Skeletal muscle cell (primary cell): ENCODE measurements at places on chromosomes 5 and 9.

GRCh38 chr5:6394429-6395101 is 16.2 kb upstream of the MED10 start:
- DNase-seq: no peak

- DNase-seq: no peak
Measured at GRCh38 chr5:179141867-179142266, 81.7 kb downstream of the ZNF354C start.

DNA sequence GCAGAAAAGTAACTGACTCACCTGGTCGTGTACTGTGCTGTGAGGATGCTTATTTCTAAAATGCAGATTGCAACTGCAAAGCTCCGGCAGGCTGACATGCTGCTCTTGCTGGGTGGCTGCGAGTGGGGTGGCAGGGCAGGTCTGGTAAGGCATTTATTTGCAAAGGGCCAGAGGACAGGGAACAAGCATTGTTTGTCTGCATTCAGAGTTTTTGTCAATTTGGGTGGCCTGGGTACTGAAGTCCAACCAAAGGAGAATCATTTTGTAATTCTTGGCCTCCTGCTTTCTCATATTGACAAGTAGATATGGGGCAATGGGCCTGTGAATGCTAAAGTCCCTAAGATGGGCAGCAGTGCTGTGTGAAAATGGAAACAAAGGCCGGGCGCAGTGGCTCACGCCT is at the start of gene C9:
Gene C9, minus strand, starts transcription at position 129 of the 400 bp plus-strand sequence. Its CDS starts 31 bp downstream, at position 98.
- DNase-seq: no peak

DNA sequence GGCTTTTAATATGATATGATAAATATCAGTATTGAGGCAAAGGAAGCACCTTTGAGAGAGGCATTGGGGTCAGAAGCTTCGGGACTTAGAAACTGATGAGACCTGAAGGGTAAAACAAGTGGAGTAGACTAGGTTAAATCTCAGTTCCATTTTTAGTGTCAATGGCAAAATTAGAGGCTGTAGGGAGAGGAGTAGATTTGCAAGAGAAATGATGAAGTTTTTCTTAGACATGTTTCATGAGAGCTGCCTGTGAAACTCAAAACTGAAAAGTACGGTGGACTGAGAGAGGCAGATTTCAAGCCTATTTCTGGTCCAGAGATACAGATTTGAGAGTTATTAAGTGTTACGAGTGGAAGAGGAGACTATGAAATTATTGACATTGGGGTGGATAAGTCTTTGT is 278.5 kb downstream of the TAF11L14 start:
- no peak for DNase-seq

DNA sequence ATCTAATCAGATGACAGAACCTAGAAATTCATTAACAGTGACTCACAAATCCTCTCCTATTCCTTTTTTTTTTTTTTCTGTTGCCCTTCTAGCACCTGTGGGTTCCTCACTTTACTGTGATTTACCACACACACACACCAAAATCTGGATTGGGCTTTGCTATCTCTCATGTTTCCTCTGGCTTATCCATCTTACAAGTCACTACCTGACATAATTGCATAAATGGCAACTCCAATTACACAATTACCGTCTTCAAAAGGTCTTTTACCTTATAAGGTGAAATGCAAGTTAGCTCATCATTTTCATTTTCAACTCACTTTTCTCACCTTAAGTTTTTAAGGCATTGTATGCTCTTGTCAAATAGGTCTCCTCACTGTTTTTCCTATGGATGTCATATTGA is 426.3 kb upstream of the MEF2C start:
- DNase-seq: no peak

GRCh38 chr5:125481506-125482465 is 735.3 kb upstream of the ZNF608 start:
- DNase-seq: no peak

DNA sequence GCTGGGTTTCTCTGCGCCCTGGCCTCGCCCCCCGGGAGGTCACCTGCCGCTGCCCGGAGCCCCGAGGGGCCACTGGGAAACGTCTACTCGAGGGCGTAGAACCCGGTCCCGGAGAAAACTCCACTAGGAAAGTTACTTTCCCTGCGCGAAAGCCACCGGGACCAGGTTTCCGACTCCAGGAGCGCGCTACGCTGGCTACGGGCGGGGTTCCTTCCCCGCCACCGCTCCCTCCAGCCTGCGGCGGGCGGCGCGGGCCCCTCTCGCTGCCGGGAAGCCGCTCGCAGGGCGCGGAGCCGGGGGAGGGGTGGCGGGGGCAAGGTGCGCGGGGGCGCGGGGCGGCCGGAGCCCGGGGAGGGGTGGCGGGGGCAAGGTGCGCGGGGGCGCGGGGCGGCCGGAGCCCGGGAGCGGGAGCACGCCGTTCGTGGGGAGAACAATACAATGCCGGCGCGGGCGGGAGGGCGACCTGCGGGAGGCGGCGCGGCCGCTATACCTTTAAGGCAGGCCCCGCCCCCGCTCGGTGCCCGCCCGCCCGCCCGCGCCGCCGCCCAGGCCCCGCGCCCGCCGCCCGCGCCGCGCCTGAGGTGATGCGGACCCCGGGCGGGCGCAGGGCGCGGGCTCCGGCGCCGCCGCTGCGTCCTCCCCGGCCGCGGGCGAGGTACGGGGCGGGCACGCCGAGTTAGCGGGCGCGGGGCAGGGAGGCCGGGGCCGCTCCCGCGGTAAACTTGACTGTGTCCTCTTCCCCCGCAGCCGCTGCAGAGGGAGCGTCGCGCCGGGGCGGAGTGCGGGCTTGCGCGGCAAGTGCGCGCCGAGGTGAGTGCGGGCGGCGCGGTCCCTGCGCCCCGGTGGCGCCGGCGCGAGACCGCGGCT is 278.1 kb downstream of the AOPEP start:
- DNase-seq: no peak

- no peak for DNase-seq
Measured at GRCh38 chr9:37447111-37447510, 18.1 kb downstream of the ZBTB5 start.

GRCh38 chr9:110476251-110476650 is 103.3 kb downstream of the SVEP1 start:
- no peak for DNase-seq

GRCh38 chr5:54404568-54404967 is 50.9 kb upstream of the HSPB3 start:
- DNase-seq: no peak

DNA sequence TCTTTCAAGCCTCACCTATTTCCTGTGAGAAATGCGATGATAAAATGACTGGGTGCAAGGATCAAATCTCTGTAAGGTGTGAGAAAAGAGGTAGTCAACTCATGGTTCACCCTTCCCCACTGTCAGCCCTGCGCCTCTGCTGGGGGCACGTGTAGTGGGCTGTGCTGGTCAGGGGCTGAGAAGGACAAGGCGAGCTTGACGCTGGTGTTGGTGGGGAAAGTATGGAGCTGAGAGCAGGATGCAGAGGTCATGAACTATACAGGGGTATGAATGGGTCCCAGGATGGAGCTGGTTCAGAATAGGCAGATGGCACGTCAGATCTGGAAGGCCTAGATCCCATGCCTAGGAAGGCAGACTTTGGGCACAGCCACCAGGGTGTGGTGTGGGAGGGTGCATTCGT is 20.6 kb downstream of the PITX1 start:
- no peak for DNase-seq

- no peak for DNase-seq
Measured at GRCh38 chr5:8949908-8950307, 596.0 kb downstream of the SEMA5A start.

DNA sequence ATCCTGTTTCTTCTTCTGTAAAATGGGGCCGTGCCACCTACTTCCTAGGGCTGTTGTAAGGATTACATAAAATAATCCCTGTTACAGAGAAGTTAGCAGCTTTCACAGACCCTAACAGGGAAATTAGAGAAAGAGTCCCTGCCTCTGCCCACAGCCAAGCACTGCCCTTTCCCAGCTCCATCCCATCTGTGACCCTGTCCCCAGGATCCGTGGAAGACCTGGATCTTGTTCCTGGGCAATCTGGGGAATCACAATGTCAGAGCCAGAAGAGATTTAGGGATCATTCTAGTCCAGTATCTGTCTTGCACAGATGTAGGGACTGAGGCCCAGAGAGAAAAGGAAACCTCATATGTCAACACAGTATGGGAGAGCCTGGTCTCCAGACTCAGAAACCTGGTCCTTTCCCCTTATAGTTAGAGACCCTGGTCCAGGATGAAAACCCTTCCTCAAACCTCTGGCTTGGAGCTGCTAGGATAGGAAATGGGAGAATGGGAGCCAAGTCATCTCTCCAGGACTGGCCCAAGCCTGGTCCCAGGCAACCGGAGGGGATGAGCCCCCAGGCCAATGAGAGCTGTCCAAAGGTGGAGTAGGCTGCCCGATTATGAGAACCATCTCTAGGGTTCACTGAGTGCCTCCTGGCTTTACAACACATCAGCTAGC is 12.5 kb downstream of the LHX6 start:
- no peak for DNase-seq

DNA sequence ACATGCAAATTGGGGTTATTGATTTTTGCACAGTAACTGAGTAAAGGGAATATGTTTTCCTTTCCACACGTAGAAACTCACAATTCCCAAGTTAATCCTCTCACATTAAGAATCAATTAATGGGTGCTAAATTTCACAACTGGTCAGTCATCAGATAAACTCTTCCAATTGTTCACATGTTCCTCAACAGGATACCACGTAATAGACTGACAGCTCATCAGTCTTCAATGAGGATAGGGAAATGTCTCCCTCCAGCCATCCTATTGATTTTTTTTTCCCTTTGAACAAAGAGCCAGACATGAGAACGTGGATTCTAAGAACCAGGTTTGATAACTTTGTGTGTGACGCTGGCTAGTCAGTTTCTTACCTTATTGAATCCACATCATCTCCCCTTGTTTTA is 768 bp upstream of the CER1 start:
- DNase-seq: no peak

- no peak for DNase-seq
Measured at GRCh38 chr9:3125602-3126405, 281.9 kb upstream of the PUM3 start.

- DNase-seq: no peak
Measured at GRCh38 chr5:158660726-158661125, 439.0 kb downstream of the EBF1 start.

GRCh38 chr5:1351156-1351555 is 6.3 kb upstream of the CLPTM1L start:
- DNase-seq: no peak

GRCh38 chr5:116137544-116138378 is 52.9 kb downstream of the COMMD10 start:
- peak; percentile 14 for DNase-seq

GRCh38 chr9:133612816-133613215 is 3.6 kb upstream of the FAM163B start:
- DNase-seq: no peak

DNA sequence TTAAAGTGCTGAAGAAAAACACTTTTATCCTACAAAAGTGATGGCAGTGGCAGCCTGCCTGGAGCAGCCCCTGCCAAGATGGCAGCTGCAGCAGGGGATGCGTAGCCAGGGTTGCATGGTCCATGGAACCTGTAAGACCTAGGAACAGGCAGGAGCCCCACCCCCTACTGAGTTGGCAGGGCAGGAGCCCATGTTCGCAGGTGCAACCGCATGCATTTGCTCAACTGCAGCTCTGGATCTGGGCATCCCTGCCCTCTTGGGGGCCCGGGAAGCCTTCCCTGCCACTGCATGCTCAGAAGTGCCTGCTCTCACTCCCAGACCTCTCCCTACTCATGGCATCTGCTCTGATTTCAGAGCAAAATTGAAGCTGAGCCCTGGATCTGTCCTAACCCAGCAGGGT is 779.6 kb downstream of the CDH18 start:
- no peak for DNase-seq

GRCh38 chr9:32787816-32788215 is 4.5 kb downstream of the TMEM215 start:
- no peak for DNase-seq

GRCh38 chr5:1926471-1927341 is 44.0 kb upstream of the IRX4 start:
- DNase-seq: no peak

GRCh38 chr5:53041071-53041692 is 52.0 kb downstream of the ITGA2 start:
- no peak for DNase-seq

DNA sequence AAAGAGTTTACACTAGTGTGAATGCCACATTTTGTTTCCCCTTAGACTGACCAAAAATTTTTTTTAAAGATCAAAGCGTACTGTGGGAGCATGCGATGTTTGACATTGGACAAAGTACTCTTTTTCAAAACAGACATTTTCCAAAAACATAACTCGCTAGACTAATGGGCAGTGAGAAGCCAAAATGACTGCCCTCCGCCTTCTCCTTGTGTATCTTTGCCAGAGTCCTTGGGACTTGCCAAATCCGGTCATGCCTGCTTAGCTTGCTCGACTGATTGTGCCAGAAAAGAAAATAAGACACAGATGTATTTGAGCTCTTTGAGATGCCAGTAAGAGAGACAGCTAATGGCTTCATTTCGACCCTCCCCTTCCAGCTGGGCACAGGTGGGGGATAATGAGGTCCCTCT is 157.5 kb downstream of the MAPKAP1 start:
- no peak for DNase-seq

- DNase-seq: no peak
Measured at GRCh38 chr9:134502266-134502791, 139.3 kb upstream of the COL5A1 start.

DNA sequence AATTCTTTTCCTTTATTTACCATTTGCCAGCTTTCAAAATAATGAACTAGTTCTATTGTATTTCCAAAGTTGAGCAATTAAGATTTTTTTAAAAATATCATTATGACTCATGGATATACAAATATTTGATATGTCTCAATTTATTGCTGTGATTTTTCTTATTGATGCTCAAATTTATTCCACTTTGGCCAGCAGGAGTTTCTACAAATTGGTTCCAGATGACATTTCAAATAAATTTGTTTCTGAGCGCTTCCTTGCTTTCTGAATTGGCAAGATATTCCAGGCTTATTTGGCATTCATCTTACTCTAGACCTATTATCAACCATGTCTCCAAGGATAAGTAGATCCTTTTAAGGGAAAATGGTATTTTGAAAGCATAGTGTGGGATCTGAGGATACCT is 58.5 kb upstream of the TJP2 start:
- peak; percentile 21 for DNase-seq

DNA sequence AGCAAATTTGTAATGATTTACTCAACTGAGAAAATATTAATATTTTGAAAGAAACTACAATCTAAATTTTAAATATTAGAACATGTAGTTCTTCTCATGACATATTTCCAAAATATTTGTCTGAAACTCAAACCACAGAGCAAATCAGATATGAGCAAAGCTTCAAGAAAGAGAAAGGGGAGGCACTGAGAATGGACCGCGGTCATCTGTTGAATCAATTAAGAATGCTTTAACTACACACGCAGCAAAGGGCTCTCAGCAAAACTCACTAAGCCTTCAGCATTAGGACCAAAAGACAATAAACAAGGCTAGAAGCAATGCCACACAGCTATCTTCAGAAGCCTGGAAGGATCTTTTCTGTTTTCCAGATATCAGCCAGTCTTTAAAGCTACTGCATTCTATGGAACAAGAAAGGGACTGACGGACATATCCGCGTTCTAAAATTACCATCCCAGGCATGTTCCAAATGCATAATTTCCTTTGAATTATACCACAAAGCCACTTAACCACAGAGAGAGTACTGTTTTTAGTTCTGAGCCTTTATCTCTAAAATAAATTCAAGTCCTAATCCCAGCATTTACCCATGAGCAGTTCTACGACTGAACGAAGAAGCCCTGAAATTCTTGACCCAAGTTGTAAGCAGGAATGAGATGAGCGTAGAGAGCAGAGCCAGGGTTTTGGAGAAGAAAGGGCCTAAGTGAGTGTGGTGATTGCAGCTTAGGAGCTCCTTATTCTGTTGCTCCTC is 513.5 kb downstream of the AGTPBP1 start:
- no peak for DNase-seq

GRCh38 chr9:135978642-135979546 is 17.7 kb upstream of the UBAC1 start:
- no peak for DNase-seq
